Karpas-422 (cell line): ENCODE measurements at places on chromosomes 1 and 21. TPM values are rescaled to one million over a fixed set of nuclear protein-coding genes. Genes with fewer than 3 reads are reported as not detected.

DNA sequence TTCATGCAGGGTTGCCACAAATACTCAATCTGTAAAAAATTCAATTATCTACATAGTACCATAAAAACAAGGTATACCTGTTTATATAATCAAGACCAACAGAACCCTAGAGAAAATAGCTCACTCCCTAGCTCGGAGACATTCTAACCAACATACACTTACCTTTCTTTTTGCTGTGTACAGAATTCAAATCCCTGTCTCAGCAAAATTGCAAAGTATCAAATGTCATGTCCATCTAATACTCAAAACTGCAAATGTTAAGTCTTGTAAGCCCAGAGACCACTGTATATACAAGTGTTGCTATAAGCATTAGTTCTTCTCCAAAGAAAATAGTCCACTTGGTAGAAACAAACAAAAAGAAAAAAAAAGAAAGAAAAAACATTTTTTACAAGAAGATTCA is 16.2 kb upstream of the SELE start:
- no peak for DNase-seq

DNA sequence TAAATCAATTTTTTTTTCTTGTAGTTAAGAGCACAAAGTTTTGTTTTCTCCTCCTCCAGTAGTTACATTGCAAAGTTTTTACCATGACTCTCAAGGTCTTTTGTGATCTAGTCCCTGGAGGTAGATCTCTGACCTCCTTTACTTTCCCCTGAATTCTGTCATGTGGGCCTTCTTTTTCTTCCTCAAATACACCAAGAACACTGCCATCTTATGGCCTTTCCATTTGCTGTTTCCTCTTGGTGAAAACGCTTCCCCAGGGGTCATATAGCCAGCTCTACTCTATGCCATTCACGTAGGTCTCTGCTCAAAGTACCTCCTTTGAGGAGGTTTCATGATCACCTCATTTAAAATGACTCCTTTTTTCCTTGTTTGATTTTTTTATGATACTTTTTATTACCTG is 2.7 kb downstream of the DDX20 start:
- no peak for DNase-seq

GRCh38 chr1:39656391-39656790 is 15.5 kb downstream of the NT5C1A start:
- no peak for DNase-seq

DNA sequence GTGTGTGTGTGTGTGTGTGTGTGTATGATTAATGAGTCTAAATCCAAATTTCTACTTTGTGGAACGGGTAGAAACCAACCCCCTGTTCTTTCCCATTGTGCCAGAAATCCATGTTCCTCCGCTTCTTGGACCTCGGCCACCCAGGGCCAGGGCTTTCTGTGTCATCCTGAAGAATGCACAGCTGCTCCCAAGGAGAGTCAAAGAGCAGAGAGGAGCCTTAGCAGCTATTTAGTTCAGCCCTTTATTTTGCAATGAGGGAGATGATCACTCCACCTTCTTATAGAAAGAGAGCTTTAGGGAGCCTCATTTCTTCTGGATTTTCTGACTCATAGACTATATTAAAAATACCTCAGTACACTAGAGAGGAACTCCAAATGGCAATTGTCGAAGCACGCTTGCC is 489.3 kb upstream of the VAMP3 start:
- no peak for DNase-seq

Gene LCE1A
- total RNA-seq: not detected in 2 replicates
